GM12864 (cell line): ENCODE measurements at places on chromosomes 13 and 19.

DNA sequence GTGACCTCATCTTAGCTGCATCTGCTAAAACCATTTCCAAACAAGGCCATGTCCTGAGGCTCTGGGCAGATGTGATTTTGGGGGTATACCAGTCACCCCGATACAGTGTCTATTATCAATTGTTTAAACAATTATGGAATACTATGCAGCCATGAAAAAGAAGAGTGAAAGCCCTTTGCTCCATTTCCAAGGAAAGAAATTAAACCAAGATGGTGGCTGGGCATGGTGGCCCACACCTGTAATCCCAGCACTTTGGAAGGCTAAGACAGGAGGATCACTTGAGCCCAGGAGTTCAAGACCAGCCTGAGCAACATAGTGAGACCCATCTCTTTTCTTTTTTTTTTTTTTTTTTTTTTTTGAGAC is 763 bp downstream of the TEKTIP1 start:
- DNase-seq: no peak

DNA sequence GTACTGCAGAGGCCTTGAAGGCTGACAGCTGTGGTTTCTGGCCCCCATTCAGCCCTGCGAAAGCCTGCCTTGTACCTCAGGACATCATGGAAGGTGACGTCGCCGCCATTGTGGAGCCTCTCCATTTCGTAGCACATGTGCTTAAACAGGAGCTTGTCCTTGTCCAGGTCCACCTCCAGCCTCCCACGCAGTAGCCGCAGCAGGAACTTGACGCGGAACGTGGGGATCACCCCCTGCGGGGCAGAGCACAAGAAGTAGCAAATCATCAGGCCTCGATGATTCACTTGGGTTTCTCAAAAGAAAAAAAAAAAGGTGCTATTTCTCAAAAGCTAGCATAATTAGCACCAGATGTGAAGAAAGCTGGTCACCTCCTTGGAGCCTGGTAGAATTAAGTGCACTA is 351.0 kb downstream of the NALCN start:
- DNase-seq: no peak

DNA sequence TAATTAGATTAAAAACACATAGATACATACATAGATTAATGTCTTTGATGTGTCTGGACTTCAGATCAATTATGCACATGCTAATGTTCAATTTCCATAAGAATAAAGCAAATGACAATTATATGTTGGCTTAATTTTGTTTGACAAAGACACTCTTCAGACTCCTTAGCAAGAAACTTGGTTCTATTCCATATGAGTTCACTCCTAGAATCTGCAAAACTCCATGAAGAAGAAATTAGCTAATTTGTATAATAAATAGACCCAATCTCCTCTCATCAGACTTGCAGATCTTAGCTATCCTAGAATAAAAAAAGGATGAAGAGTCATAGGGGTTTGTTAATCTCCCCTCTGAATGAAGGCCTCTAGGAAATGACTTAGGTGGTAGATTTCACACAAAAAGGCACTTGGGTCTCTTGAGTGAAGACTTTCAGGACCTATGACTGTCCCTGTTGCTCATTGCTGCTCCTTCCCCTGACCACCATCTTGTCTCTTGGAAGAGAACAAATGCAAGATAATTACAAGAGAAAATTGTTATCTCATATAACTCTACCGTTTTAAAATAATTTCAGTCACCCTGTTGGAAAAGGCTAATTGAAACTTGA is 302.2 kb downstream of the EFNB2 start:
- DNase-seq: no peak

DNA sequence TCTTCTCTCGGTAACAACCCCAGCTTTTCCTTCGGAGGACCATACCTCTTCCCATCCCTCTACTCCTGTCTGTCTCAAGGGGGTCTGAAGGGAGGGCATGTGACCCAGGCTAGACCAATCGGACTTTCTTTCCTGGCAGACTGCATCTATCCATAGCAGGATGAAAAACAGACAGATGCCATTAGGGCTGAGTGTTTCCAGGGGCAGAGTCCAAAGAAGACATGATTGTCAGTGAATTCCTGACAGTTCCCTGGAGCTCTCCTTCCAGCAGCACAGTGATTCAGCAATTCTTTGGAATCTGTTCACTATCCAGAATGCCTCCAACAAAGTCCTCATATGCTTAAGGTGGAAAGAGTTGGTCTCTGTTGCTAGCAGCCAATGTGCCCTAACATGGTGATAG is 189.8 kb downstream of the KCTD12 start:
- DNase-seq: no peak

DNA sequence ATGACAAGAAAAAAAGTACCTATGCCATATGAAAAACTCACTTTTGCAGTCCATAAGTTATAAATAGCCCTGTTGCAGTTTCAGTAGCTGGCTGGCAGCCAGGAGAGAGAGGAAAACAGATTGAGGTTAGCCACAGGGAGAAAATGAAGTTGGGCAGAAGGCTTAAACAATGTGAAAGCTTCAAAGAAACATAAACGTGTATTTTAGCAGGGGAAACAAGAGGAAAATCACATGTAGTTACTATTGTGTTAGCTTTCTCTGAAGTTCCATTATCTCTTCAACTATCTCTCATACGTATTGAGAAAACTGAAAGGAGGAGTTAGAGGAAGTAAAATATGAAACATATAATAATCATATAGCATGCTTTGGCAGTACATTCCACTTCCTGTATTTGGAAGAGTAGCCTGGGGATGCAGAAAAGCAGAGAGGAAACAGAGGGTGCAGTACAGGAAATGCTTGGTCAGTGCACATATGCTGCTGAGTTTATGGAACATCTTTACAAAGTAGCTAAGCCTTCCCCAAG is 1551.1 kb downstream of the EFNB2 start:
- peak; percentile 67 for DNase-seq

DNA sequence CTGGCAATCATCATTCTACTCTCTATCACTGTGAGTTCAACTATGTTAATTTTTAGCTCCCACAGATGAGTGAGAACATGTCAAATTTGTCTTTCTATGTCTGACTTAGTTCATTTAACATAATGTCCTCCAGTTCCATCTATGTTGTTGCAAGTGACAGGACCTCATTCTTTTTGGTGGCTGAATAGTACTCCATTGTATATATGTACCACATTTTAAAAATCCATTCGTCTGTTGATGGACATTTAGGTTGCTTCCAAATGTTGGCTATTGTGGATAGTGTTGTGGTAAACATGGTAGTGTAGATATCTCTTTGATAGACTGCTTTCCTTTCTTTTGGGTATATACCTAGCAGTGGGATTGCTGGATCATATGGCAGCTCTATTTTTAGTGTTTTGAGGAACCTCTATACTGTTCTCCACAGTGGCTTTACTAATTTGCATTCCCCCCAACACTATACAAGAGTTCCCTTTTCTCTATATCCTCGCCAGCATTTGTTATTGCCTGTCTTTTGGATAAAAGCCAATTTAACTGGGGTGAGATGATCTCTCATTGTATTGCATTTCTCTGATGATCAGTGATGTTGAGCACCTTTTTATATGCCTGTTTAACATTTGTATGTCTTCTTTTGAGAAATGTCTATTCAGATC is 124.1 kb downstream of the PCCA start:
- no peak for DNase-seq

DNA sequence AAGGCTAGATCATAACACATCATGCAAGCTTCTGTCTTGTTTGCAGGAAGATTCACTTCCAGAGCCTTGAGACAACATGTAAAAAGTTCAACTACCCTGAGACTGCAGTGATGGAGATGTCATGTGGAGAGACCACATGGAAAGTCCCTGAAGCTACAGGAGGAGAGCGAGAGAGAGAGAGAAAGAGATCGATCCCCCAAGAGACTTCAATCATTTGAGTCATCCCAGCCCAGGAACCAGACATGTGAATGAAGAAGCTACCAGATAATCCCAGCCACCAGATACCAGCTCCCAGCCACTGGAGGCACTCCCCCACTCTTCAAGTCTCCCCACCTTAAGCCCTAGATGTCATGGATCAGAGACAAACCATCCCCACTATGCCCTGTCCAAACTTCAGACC is 10.7 kb upstream of the EVI5L start:
- peak; percentile 69 for DNase-seq

DNA sequence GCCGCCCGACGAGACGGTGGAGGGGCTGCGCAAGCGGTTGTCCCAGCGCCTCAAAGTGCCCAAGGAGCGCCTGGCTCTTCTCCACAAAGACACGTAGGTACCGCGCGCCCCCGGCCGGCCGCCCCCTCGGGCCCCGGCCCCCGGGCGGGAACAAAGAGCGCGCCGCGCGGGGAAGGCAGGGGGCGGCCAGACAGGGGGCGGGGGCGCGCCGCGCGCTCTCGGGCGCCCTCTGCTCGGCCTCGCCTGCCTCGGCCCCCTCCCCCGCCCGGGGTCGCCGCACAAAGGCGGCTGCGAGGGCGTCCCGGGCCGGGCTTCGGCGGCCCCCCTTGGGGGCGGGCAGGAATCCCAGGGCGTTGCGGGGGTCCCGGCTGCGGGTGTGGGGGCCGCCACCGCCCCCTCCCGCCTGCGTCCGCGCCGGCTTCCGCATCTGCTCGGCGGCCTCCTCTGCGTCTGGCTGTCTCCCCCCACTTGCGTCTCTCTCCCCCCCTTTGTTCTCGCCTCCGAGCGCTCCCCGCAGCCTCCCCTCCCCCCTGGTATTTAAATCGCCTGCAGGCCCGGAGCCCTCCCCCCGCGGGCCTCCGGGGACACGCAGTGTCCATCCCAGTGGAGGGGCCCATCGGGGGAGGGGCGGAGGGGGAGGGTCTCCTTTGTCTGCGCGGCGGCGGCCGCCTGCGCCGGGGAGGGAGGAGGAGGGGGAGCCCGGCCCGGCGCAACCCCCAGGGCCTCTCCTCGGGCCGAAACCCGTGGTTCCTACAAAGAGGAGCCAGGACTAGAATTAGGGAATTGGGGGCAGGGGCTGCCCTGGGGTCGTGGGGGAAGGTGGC is 2.3 kb downstream of the MIDN start:
- no peak for DNase-seq

DNA sequence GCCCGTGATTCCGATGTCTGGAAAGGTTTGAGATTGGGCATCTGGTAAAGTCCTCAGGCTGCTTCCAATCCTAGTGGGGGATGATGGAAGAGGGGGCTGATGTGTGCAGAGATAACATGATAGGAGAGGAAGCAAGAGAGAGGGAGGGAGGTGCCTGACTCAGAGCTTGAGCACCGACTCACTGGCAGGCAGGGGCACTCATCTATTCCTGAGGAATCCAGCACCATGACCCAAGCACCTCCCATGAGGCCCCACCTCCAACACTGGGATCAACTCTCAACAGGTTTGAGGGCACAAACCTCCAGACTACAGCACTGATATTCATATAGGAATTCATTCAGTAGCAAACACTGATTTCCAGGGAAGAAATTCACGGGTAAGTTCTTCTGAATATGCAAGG is 5.6 kb upstream of the SIGLEC9 start:
- no peak for DNase-seq
